Activated naive CD4-positive, alpha-beta T cell treated with anti-CD3 and anti-CD28 coated beads, Interleukin-2, amount 10 ng/mL, durations not matched to agents 5 hours and 36 hours (primary cell): ENCODE measurements at places on chromosomes 7 and 10. TPM values are rescaled to one million over a fixed set of nuclear protein-coding genes. Genes with fewer than 3 reads are reported as not detected.

Gene ZNF783
- 26.2 TPM for total RNA-seq

Gene MEOX2
- total RNA-seq = not detected

Gene HOXA9
- total RNA-seq = not detected

Gene FAM131B
- 0.55 TPM for total RNA-seq

Gene WNT16
- total RNA-seq = not detected

Gene GRM3
- not detected for total RNA-seq

Gene SLC18A3
- total RNA-seq = not detected

Gene PKD2L1
- 0.23 TPM for total RNA-seq

Gene PNLIP
- total RNA-seq = not detected

Gene C10orf67
- total RNA-seq = 0.17 TPM

Gene DENND2A
- total RNA-seq = not detected

Gene LRRTM3
- total RNA-seq = not detected

Gene GBX1
- total RNA-seq = not detected

Gene ANKRD61
- total RNA-seq = not detected

Gene APBB1IP
- 74.9 TPM for total RNA-seq
